ENCODE measurements at places on chromosomes 6 and 20.
A peak's percentile ranks its signal among the peaks of the same experiment; 100 is the strongest.

GRCh38 chr6:25309886-25310285 lies 30.7 kb downstream of the CARMIL1 start:
- no peak for DNase-seq

DNA sequence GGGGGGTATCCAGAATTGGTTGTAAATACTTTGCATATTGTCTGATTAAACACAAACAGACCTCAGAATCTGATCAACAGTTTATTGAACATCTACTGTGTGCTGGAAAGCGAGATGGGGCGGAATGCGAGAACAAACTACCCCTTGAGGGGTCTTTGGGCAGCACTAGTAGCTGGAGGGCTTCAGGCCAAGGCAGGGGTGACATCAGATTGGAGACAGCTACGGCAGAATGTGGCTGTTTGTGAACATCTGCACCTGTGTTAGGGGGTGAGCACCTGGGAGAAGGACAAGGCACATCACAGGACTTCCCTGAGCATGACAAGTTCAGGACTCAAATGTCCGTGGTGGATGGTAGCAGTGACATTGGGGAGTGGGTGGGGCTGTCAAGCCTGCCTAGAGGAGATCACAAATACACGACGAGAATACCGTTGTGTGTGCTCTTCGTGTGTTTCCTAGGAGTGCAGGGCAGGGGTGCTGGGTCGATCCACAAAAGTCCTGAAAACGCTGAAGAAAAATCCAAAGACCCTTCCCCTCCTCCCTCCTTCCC lies 59.5 kb downstream of the SRC start:
- no peak for DNase-seq

DNA sequence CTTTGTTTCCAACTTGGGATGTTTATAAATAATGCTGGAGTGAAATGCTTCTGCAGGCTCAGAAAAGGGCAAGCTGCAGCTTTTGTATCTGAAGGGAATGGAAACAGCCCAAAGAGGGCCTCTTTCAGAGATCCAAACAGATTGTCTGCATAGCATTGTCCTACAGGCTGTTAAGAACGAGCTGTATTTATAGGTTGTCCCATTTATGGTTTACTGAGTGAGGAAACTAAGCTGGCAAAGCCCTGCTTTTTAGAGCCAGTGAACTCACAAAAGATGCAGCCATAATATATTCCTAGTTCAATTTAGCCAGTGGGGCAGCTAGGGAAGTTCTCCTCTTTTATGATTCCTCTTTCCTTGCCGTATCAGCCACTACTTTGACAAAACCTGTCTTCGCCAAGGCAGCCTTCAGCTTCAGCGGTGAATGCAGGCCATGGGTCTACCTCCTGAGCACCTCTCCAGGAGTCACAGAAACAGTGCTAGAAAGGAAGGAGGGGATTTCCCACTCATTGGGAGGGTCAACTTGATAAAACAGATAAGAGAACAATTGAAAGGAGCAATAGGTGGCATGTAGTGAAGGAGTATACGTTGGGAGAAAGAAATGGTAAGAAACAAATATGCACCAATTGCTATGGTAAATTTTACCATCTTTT lies 15.0 kb downstream of the KIAA0319 start:
- no peak for DNase-seq

DNA sequence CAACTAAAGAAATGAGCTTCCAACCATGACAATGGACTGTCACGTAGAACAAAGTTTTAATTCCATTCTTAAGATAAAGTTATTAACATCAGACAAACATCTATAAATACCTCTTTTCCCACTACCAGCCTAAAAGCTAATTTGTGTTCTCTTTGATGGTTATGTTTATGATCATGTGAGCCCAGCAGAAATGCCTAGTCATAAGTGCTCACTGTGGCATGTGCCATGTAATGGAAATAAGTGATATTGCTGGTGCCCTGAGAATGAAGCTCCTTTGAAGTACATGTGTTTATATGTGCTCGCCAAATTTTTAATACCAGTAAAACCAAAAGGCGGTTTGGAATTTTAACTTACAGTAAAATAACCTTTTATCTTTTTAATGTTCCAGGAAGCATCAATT lies 205.8 kb downstream of the ISM1 start:
- no peak for DNase-seq

- DNase-seq: no peak
Observed at GRCh38 chr20:564192-564591, 20.6 kb upstream of the CSNK2A1 start.

- DNase-seq: no peak
Observed at GRCh38 chr20:50551288-50551687, 41.1 kb downstream of the PTPN1 start.

GRCh38 chr20:62149532-62150309 lies 6.2 kb downstream of the SS18L1 start:
- no peak for DNase-seq

GRCh38 chr20:37463726-37464494 lies 57.1 kb upstream of the NNAT start:
- no peak for DNase-seq

GRCh38 chr6:54778731-54779130 lies 67.8 kb upstream of the FAM83B start:
- no peak for DNase-seq

GRCh38 chr6:26019261-26019830 lies 56.7 kb downstream of the TRIM38 start:
- DNase-seq: no peak

- no peak for DNase-seq
Observed at GRCh38 chr6:145632971-145633370, 102.3 kb downstream of the EPM2A start.

GRCh38 chr20:8172191-8172590 lies 40.1 kb downstream of the PLCB1 start:
- DNase-seq: no peak

GRCh38 chr6:134551245-134551960 lies 233.5 kb upstream of the SGK1 start:
- no peak for DNase-seq

- no peak for DNase-seq
Observed at GRCh38 chr6:163367497-163368183, 46.9 kb upstream of the QKI start.

DNA sequence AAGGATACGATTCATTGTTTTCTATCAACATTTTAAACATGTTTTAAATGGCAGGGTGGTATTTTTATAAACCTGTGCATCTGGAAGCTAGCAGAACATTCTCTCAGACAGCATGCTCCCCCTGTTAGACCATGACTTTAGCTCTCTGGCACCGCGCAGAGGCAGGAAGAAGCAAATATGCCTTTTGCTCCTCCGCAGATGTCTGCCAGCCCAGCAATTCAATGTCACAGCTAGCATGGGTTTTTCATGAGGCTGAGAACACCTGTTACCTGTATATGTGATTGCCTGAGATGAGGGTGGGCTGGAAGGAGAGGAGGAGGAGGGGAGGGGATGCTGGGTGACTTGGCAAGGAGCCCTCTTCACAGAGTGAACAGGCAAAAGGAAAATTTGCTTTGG lies 6.7 kb downstream of the MTCH1 start:
- peak; percentile 51 for DNase-seq

GRCh38 chr6:1838604-1839213 lies 229.0 kb downstream of the FOXC1 start:
- peak; percentile 5 for DNase-seq

- DNase-seq: no peak
Observed at GRCh38 chr6:23003671-23004467, 434.5 kb downstream of the HDGFL1 start.

- DNase-seq: no peak
Observed at GRCh38 chr6:106090001-106090400, 3.9 kb downstream of the PRDM1 start.

DNA sequence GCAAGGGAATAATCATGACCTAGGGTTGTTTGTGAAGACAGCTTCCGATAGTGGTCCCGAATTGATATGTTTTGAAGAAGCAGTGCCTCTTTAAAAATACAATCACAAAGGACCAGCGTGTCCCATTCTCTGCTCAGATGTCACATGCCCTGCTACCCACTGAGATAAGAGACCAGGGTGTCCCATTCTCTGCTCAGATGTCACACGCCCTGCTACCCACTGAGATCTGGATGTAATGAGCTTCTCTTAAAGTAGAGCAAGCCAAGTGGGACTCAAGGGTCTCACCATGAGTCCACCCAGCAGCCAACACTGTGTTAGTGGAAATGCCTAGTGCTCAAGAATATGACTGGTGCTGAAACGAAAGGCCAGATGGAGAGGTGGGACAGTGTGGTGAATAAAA lies 22.2 kb downstream of the RIN2 start:
- no peak for DNase-seq

- no peak for DNase-seq
Observed at GRCh38 chr6:162999575-163000285, 272.0 kb downstream of the PACRG start.

- DNase-seq: peak; percentile 63
Observed at GRCh38 chr6:99613705-99614429, 7.2 kb downstream of the PRDM13 start.

GRCh38 chr6:167977717-167978467 lies 19.6 kb upstream of the KIF25 start:
- DNase-seq: no peak

- no peak for DNase-seq
Observed at GRCh38 chr6:113464960-113465359, 392.2 kb upstream of the MARCKS start.

- DNase-seq: no peak
Observed at GRCh38 chr6:46451343-46451742, 39.9 kb downstream of the RCAN2 start.

- DNase-seq: no peak
Observed at GRCh38 chr20:57315083-57315975, 14.3 kb upstream of the SPO11 start.

GRCh38 chr20:58131151-58131550 lies 97.3 kb downstream of the ANKRD60 start:
- DNase-seq: peak; percentile 13

DNA sequence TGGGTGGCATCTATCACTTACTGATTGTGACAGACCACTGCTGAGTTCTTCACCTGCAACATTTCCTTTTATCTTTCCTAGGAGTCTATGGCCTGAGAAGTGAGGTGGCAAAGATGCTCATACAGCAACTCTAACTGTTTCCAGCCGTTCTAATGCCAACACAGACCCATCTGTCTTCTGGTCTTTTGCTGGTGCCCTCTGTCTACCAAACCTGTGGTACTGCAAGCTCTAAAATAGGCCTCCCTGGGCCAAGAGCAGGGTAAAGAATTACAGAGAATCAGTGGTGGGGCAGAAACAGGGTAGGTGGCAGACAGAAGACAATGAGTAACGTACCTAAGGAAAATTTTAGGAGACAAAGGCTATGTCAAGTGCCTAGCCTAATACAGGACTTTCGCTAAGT lies 611.0 kb upstream of the FLRT3 start:
- no peak for DNase-seq

- DNase-seq: no peak
Observed at GRCh38 chr6:84095156-84095555, 61.6 kb downstream of the MRAP2 start.

- no peak for DNase-seq
Observed at GRCh38 chr6:165895421-165896165, 232.6 kb upstream of the PDE10A start.

GRCh38 chr6:33812669-33813068 lies 8.9 kb upstream of the MLN start:
- peak; percentile 60 for DNase-seq

DNA sequence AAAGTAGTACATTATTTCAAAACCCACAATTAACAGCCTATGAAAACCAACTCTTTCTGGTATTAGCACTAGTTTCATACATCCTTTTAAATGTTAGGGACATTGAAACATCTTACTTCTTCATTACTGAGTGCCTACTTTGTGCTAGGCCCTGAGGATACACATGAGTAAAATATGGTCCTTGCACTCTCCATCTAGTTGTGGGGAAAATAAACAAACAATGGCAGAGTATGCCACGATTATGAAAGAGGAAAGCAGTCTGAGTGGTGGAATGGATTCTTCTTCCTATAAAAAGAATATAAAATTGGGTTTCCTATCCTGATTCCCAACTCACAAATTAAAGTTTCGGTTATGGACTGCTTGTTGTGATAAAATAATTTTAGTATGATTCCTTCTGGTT lies 84.9 kb downstream of the ATXN1 start:
- no peak for DNase-seq

- DNase-seq: no peak
Observed at GRCh38 chr6:159349915-159350314, 180.7 kb downstream of the FNDC1 start.

GRCh38 chr6:114049367-114049966 lies 78.5 kb upstream of the HDAC2 start:
- DNase-seq: no peak

GRCh38 chr20:53643031-53643832 lies 49.6 kb upstream of the ZNF217 start:
- no peak for DNase-seq

DNA sequence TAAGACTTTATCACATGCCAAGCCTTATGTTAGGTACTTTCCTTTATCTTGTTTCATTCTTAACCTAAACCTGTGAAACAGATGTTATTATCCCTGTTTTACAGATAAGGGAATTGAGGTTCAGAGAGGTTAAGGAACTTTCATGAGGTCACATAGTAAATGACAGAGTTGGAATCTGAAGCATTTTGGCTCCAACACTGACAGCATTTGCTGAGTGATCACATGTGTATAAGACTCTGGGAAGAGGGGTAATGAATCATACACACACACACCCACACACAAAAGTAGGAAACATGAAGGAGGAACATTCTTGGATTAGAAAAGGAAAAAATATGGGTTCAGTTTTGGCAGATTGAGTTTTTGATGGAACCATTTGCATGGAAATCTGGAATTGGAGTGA lies 212.5 kb downstream of the GJA1 start:
- DNase-seq: no peak

- no peak for DNase-seq
Observed at GRCh38 chr20:21167261-21167660, 41.4 kb downstream of the KIZ start.

DNA sequence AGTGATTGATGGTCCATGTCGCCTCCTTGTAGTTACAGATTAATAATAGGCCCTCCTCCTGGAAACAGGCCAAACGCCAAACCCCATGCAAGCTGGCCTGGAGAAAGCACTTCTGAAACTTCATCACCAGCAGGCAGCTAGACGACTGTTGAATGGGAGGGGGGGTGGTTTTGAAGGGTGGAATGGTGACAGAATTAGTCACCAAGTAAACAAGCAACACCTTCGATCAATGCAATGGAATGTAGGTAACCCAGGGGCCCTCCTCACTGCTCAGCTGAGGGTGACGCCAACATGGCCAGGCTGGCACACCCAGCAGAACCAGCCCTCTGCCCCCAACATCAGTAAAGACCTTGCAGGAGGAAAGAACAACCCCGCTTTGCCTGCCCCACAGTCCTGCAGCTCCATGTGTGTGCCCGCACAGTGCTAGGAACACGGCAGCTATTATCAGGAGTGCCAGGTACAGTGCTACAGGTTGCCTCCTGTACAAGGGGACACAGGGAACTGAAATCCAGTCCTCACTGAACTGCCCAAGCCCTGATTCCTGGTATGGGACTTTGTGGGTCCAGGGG lies 2.7 kb downstream of the BCAS1 start:
- DNase-seq: no peak

DNA sequence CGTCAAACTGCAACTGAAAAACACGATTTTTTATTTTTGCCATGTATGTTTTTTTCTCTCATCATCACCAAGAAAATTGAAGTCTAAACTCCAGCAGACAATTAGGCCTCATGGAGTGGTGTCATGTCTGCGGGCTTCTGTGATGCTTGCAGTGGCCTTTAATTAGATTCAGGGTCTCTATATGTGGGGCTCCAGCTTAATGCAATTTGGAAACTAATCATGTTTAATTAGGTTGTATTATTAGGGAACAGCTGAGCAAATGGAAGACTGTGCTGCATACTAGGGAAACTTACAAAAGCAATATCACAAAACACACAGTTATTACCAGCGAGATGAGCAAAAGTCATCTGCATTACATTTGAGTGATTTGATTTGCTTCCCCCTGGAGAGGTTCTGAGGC lies 132.9 kb upstream of the PMEPA1 start:
- no peak for DNase-seq

Data from COR-L47 (cell line).